ENCODE measurements at places on chromosomes 3 and 15. TPM values are rescaled to one million over a fixed set of nuclear protein-coding genes. Genes with fewer than 3 reads are reported as not detected.

The SPINK8 gene
- not detected for polyA plus RNA-seq

The GPR149 gene
- polyA plus RNA-seq: not detected

The CCDC9B gene
- 5.3 TPM for polyA plus RNA-seq

The NANOGP8 gene
- not detected for polyA plus RNA-seq

The RLBP1 gene
- not detected for polyA plus RNA-seq

The LRRC31 gene
- not detected for polyA plus RNA-seq

The SIDT1 gene
- polyA plus RNA-seq: 3.6 TPM

The RTP3 gene
- not detected for polyA plus RNA-seq

The ASB14 gene
- polyA plus RNA-seq: not detected

The SPG11 gene
- 43.0 TPM for polyA plus RNA-seq

The STRIT1 gene
- polyA plus RNA-seq: not detected

The NMB gene
- 10.0 TPM for polyA plus RNA-seq

The GAP43 gene
- polyA plus RNA-seq: 0.40 TPM

The IL12A gene
- 0.10 TPM for polyA plus RNA-seq

The TADA3 gene
- polyA plus RNA-seq: 133 TPM

The TBC1D5 gene
- 27.5 TPM for polyA plus RNA-seq

The TRAK1 gene
- polyA plus RNA-seq: 20.1 TPM

The TLR9 gene
- polyA plus RNA-seq: 0.34 TPM

The GOLIM4 gene
- polyA plus RNA-seq: 12.4 TPM

The ECE2 gene
- 15.2 TPM for polyA plus RNA-seq

The ZDHHC23 gene
- polyA plus RNA-seq: 0.74 TPM

The CFAP161 gene
- not detected for polyA plus RNA-seq

The TIGIT gene
- polyA plus RNA-seq: 0.13 TPM

The MEGF11 gene
- polyA plus RNA-seq: 0.04 TPM

The HIGD2B gene
- not detected for polyA plus RNA-seq

The GOLGA8Q gene
- 2.9 TPM for polyA plus RNA-seq

The CTXN2 gene
- 0.09 TPM for polyA plus RNA-seq

The ADAMTSL3 gene
- polyA plus RNA-seq: 2.3 TPM

The BSN gene
- 1.3 TPM for polyA plus RNA-seq

The ZNF502 gene
- 5.6 TPM for polyA plus RNA-seq

The CRABP1 gene
- polyA plus RNA-seq: 1.2 TPM

Measured in adrenal gland (tissue), 19 donors.